ENCODE measurements at places on chromosomes 11 and 22.

- no peak for DNase-seq
These were observed 55.3 kb upstream of the GCAT start for GRCh38 chr22:37752189-37753087.

DNA sequence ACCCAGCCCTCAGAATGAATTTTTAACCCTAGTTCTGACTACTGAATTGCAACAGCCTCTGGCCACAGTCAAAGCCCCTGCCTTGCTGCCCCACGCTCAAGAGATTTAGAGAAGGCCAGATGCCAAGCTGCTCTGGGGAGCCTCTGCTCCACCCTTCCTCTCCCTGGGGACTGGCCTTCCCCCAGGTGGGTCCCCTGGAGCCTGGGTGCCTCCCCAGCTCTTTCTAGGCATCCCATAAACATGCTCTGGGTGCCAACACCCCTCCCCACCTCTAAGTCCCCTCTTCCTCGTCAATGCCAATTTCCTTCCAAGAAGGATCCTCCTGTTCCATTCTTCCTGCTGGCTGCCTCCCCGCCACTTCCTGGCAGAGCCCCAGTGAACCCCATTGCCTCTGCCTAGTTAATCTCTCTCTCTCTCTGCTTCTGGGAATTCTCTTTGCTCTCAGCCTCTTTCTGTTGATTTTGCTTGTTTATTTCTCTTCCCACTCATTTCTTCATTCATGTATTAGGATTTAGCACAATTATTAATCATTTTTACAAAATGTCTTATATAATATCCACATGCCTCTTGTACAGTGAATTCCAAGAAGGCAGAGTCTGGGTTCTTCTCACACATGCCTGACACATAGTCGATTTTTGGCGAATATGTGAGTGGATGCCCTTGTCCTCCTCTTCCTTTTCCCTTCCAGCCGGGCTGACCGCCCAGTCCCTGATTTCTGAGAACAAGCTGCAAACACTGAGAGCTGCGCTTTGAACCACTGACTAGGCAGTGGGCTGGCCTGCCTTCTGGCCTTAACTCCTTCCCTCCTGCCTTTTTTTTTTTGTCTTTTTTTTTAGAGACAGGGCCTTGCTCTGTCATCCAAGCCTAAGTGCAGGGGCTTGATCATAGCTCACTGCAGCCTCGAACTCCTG, 17.5 kb downstream of the UQCR10 start:
- DNase-seq = no peak

DNA sequence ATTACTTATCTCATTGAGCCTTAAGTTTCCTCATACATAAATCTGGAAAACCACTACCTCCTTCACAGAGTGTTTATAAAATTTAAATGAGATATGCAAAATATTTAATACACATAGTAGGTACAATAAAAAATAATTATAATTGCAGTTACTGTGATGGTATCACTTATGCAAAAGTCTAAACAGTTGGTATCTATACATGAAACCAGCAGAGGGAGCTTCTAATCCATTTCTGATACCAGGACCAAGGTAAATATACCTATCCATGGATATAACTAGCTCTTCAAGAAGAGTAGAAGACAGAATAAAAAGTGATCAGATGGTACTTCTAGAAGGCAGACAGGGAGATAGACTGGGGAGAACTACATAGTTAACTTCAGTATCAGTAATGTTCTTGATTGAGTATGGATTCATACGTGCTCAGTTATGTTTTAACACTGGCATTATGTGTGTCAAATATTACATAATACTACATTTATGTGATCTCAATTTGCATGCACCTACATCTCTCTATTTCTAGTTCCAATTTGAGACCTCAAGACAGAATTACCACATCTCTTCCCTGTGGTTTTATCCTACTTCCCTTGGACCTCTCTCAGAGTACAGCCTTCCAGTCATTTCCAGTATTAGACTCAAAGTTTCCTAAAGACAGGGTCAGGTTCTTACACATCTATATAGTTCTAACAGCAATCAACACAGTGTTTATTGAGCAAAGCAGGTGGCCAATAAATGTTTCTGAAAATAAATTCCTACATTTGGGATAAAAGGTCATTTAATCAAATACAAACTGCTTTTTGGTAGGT, 13.7 kb upstream of the TSG101 start:
- DNase-seq = no peak

DNA sequence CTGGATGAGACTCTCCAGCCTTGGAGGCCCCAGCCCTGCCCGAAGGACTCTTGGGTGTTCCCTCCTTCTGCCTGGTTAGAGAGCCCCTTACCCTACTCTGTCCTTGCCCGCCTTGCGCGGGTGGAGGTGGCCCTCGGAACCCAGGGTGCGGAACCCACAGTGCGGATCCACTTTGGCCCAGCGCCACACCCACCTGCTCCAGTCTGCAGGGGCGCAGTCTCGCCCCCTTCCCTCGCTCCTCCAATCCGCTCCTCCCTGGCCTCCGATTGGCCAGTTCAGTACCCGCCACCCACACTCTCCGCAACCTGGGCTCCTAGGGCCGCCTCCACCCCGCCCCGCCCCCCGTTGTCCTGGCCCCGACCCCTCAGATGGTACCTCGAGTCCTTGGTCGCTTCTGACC, 2.4 kb downstream of the CAPN1 start:
- no peak for DNase-seq

DNA sequence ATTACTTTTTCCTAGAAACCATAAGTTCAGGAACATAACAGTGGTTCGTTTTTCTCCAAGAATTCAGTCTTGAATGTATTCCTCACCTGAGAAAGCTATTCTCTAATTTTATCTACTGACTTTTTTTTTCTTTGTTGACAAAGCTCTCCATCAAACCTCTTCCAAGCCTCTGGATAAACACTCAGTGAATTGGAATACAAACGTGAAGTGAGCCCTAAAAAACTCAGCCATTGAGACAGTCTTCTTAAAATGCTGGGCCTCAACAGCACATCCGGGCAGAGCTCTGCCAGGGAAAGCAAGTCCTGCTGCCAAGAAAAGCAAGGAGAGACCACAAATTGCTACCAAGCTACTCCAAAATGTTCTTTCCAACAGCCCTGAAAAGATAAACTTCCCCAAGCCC, 7.7 kb upstream of the SLC1A2 start:
- DNase-seq = no peak

- DNase-seq = no peak
These were observed 16.8 kb upstream of the PANX2 start for GRCh38 chr22:50153756-50154140.

GRCh38 chr11:62344210-62344609, 7.0 kb downstream of the ASRGL1 start:
- no peak for DNase-seq

GRCh38 chr11:129414144-129414872, 38.7 kb downstream of the BARX2 start:
- DNase-seq = no peak

GRCh38 chr22:21567456-21568346, at the start of gene UBE2L3:
TSS of gene UBE2L3 (plus strand) at chr22:21567714. CDS start at chr22:21567745, 31 bp downstream.
- DNase-seq = peak; percentile 81

GRCh38 chr22:19498154-19498865, 18.6 kb downstream of the CDC45 start:
- no peak for DNase-seq

DNA sequence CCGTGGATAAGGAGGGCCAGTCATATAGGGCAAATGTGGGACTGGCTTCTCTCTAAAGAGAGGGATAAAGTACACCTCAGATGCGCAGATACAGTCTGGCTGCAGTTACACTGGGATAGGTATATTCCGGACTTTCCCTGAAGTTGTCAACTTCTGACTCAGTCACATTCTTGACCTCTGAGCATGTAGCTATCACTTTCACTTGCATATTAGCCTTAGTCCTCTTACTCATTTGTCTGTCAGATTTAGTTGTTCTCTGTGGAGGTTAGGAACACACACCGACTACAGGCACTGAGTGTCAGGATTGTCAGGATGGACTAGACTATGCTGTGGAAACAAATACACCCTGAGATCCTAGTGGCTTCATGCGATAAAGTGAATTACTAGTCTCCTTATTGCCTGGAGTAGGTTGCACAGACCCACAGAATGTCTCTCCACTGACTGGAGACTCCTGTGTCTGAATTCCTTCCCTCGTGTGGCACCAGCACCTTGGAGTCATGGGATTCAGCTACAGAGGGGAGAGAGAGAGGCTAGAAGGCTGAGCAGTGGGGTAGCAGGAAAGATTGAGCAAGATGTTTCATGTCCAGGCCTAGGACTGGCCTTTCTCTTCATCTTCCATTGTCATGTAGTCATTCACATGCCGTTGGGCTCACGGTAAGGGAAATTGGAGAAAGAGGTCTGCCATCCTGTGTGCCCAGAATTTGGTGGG, 654.3 kb downstream of the NTM start:
- no peak for DNase-seq

GRCh38 chr22:38608992-38609750, 39.2 kb upstream of the DMC1 start:
- DNase-seq = no peak

DNA sequence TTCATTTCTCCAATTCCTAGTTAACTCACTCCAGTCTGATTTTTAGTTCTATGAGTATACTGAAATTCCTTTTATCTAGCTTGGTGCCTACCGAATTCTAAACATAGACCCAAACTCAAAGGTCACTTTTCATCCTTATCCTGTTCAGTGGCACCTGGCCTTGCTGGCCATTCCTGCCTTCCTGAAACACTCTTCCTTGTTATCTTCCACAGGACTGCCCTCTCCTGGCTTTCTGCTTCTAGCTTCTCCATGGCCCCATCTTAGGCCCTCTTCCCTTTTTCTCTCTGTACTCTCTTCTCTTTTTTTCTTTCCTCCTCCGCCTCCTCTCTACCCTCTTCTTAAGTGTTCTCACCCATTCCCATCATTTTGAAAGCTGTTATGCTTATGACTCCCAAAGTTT, 87.3 kb downstream of the WNT11 start:
- no peak for DNase-seq

DNA sequence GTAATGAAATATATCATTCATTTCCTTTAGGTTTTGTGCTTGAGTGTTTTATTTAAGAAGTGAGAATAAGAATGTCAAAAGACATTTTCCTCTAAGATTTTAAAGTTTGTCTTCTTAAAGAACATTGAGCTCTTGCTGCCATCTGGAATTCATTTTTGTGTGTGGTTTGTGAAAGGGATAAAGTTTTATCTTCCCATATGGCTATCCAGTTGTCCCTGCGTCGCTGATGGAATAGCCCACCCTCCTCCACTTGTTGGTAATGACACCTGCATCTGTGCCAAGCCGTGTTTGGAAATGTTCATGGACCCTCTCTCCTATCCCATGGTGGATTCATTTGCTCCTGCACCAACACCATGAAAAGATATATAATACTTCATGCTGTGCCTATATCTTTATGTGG, 901.5 kb downstream of the BRD1 start:
- DNase-seq = no peak

DNA sequence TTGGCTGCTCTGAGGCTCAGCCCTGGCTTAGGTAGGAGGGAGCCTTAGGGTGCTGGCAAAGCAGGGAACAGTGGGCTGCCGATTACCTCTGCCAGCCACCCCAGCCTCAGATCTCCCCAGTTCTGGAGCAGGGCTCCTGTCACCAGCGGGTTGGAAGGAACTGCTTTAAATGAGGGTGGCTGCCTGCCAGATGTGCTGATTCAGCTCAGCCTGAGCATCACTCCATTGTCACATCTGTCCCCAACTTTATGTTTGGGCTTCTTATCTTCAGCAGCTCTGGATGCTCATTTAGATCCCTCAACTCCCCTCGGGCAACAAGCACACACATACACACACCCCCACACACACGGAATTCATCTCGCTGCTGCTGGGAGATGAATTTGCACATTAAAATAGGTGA, 16.9 kb upstream of the ANKK1 start:
- no peak for DNase-seq

GRCh38 chr11:93513772-93514171, 29.4 kb downstream of the SMCO4 start:
- DNase-seq = no peak

DNA sequence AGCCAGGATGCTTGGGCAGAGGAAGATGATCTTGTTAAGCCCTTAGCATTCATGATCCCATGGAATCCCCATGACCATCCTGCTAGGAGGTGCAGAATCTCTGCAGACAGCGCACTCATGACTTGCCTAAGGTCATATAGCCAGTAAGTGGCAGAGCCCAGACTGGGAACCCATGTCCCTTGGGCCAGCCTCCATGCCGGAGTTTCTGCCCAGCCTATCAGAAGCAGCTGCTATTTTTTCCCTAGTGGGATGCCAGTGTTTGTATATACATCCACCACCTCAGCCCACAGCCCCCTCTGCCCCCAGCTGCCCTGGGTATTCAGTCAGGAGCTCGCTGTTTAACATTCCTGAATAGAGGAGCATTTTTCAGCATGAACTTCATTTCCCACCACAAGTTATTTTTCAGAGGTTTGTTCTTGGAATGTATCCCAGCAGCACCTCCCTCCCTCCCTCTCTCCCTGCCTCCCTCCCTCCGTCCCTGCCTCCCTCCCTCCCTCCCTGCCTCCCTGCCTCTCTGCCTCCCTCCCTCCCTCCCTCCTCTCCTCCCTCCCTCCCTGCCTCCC, 34.4 kb upstream of the SUSD2 start:
- DNase-seq = no peak

- DNase-seq = no peak
These were observed 48.4 kb downstream of the ISX start for GRCh38 chr22:35114131-35114980.

GRCh38 chr11:123546515-123546914, 107.9 kb downstream of the SCN3B start:
- no peak for DNase-seq

- no peak for DNase-seq
These were observed 140.8 kb downstream of the CADM1 start for GRCh38 chr11:115363426-115363825.

- DNase-seq = no peak
These were observed 1.7 kb upstream of the UCP3 start for GRCh38 chr11:74010306-74011300.

DNA sequence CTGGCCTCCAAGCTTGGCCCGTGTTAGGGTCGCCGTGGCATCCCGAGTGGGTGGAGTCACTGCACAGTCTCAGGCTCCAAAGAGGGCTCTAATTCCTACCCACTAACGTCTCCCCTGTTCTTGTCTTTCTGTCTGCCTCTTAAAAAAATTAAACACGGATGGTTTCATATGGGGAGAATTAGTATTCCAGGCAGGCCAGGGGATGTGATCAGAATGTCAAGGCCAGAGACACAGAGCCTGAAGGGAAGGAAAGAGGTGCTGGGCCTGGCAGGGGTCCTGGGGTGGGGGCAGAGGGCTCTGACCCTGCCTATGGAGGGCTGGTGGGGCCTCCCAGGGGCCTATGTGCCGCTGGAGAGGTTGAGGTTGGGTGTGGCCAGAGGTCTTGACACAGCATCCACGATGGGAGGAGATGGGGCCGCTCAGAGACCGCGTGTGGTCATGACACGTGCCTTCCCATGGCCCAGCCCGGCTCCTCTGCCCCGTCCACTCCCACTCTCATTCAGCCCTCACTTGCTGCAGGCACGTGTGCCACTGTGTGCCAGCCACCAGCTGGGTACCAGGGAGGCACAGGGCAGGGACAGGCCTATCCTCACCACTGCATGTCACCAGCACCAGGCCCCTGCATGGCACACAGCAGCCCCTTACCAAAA, 56.5 kb downstream of the FLRT1 start:
- no peak for DNase-seq

- no peak for DNase-seq
These were observed 25.9 kb downstream of the MED15 start for GRCh38 chr22:20533095-20533878.
